ENCODE measurements at places on chromosomes 2 and 18.

- DNase-seq: no peak
These were observed 396.2 kb downstream of the ZNF516 start for GRCh38 chr18:76098674-76099411.

DNA sequence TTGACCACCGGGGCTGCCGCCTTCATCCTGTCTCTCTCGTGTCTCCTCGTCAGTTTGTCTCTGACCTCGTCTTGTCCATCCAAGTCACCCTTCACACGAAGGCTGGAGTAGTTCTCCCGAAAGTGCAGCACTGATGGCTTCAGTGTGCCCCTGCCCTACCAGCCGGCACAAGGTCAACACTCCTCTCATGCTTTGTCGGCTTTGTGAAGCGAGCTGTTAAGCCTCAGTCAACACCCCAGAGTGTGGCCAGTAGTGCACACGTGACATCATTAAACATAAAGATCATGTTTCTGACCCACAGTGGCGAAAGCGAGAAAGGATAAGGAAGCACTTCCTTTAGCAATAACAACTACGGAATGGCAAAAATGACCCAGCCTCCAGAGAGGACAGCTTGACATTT lies 23.2 kb downstream of the ACKR3 start:
- no peak for DNase-seq

DNA sequence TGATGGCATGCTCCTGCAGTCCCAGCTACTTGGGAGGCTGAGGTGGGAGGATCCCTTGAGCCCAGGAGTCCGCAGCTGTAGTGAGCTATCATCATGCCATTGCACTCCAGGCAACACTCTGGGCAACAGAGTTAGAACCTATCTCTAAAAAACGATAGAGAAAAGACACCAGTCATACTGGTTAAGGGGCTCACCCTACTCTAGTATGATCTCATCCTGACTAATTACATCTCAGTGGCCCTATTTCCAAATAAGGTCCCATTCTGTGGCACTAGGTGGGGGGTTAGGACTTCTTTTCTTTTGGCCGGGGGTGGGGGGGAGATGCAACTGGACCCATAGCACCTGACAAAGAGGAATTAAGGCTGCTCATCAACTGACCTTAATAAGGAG lies 163.2 kb upstream of the NCK2 start:
- DNase-seq: no peak

- DNase-seq: no peak
These were observed 33.3 kb upstream of the TMEM87B start for GRCh38 chr2:112021781-112022231.

- no peak for DNase-seq
These were observed 10.3 kb downstream of the NCK2 start for GRCh38 chr2:105754994-105755393.

GRCh38 chr18:68759308-68759707 lies 38.6 kb upstream of the CCDC102B start:
- no peak for DNase-seq

- no peak for DNase-seq
These were observed 180.6 kb upstream of the SH3BP4 start for GRCh38 chr2:234771176-234771575.

GRCh38 chr2:234404957-234405356 lies 91.9 kb downstream of the ARL4C start:
- DNase-seq: no peak

GRCh38 chr2:237345891-237346640 lies 67.9 kb downstream of the COL6A3 start:
- no peak for DNase-seq

DNA sequence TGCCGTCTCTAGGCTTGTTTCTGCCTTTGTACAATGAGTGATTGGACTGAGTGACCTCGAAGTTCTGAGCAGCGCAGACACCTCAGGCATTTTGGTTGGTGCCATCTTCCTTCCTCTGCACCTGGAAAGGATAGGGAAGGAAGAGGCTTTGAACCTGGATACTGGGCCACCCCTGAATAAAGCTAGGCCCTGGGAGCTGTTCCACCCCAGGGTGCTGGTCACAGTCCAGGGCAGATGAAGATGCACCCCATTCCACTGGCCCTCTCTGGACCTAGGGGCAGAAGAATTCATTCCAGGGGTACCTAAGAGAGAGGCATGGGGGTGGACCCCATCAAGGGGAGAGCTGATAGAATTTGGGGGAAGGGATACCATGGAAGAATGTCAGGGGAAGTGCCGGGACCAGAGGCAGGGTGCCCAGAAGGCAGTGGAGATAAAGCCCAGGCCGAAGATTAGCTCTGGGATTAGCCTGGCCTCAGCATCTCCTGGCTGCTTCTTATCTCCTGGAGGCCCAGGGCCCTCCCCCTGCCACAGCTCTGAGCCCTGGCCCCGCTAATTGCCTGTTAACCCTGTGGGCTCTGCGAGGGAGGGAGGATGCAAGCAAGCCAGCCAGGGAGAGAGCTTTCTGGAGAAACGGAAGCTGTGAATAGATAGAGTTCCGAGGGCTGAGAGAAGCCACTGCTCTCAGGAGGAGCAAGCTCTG lies 11.4 kb downstream of the ASIC4 start:
- DNase-seq: no peak

GRCh38 chr2:176491172-176491904 lies 222.1 kb downstream of the MTX2 start:
- DNase-seq: no peak

GRCh38 chr18:62876111-62876510 lies 160.8 kb downstream of the PHLPP1 start:
- DNase-seq: no peak

DNA sequence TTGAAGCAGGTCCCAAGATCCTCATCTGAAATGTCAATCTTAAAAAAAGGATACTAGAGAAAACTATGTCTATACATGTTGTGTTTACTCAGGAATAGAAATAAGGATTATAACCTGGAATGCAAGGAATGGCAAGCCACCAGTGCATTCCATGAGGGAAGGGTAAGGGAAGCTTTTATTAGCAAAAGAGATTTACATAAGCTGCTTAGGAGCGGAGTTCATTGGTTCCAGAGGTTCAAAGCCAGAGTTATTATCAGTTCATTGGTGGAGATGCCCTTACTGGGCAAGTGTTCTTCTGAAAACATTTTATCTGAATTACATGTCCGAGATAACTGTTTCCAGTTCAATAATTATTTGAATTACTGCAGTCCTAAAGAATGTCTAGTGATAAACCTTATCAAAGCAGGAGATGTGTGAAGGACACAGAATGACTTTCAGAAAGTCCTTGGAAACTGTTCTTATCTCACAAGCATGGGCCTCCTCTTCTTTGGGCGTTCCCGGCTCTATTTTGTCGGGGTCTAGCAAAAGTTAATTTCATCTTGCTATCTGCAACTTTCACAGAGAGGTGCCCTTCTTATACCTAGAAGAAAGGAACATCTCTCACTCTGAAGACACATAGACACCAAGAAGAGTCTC lies 23.5 kb downstream of the COMMD1 start:
- DNase-seq: no peak

DNA sequence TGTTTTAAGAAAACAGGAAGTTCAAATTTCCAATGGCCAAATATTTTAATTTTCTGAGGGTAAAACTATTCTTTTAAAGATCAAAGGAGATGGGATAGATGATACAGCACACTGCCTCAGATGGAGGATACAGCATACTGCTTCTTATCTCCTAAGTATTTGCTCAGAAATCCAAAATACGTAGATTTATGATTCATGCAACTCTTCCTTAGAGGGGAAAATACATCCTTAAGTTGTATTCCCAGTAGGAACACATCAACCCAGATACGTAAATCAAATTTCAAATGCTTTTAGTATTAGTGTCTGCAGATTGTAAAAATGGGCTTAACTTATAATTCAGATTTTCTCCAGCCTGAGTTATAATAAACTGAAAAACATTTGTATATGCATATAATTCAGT lies 235.2 kb downstream of the ZNF385B start:
- no peak for DNase-seq

DNA sequence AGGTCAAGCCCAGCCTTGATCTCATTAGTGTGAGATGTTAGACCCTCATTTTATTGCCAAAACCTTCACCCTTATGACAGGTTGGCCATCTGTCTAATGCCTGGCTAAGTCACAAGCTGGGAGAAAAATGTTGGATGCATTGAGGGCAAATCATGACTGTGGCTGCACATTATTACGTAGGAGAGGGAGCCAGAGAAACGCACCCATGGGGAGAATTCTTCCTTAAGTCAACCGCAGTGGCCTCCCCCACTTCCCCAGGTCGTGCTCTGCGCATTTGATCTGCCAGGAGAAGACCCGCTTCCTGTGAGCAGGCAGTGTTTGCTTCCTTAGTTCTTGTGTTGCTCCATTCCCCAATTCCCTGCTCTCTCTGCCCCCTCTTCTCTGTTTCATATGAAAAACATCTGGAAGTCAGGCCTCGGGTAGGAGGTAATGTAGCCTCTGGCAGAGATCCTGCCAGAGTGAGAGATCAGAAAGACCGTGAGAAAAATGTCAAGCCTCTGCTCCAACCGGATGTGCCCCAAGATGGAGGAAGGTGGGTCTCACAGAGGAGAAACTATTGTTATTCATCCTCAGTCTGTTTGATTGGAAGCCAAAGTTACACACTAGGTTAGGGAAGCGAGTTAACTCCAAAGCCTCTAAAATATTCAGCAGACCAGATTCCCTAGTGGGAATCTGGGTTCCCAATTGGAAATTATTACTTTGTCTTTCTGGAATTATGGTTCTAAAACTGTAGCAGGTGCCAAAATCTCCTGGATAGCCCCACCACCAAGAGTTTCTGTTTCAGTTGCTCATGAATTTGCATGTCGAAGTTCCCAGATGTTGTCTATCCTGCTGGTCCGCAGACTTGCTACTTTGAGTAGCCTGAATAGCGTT lies 144.3 kb upstream of the PELI1 start:
- DNase-seq: no peak

DNA sequence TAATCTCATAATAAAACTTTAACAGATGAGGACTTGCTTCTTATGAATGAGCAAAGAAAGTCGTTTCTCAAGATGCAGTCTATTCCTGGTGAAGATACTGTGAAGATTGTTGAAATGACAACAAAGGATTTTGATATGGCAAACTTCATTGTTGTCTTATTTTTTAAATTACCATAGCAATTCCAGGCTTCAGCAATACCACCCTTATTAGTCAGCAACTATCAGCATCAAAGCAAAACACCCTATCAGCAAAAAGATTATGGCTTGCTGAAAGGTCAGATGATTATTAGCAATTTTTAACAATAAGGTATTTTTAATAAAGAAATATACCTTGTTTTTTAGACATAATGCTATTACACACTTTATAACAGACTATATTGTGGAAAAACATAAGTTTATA lies 88.3 kb downstream of the COL5A2 start:
- no peak for DNase-seq

- DNase-seq: no peak
These were observed 87.9 kb downstream of the SEPTIN10 start for GRCh38 chr2:109525836-109526235.

DNA sequence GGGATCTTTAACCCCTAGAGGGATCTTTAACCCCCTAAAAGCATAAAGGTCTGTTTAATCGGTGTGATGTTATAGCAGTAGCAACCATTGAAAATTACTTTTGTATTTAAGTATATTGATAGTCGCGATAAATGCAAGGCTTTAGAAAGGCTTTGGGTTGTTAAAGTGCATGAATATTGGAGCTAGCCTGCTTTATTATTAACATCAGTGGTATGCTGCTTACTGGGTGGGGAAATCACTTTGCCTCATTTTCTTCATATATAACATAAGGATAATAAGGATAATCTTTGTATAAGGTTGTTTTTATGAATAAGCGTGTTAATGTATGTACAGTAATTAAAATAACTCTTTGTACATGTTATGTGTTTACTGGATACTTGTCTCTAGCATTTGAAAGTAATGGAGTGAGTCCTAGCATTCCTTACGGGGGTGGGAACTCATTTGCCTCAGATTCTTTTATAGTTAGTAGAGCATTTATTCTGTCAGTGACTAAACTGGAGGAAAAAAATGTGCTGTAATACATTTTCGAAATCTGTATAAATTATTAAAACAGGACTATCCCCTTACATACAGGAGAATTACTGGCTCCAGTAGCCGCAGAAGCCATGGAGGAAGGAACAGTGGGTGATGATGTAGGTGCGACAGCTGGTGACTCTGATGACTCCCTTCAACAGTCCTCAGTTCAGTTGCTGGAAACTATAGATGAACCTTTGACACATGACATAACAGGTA lies 122.2 kb downstream of the BIRC6 start:
- no peak for DNase-seq

DNA sequence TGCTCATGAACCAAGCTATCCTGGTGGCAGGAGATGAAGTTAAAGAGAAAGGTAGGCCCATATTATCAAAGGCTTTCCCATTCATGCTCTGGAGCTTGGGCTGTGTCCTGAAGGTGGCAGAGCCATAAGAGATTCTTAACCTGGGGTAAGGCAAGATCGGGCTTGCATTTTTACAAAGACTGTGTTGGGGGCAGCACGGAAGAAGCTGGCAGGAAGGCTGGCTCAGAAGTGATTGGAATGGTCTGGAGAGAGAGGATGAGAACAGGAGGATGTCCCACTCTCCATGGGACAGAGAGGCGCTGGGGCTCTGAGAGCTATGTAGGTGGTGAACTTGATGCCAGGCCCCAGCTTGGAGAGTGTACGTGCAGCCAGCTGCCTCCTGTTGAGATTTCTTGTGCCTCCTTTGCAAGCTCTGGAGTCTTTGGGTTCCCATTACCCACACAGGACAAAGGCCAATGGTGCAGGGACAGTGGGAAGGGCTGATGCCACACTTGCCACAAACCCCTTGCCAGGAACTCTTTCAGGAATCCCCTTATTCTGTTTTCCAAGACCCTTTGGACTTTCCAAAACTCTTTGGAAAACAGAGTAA lies 40.6 kb upstream of the FZD5 start:
- DNase-seq: no peak

GRCh38 chr18:49857708-49858107 lies 44.4 kb upstream of the ACAA2 start:
- no peak for DNase-seq

DNA sequence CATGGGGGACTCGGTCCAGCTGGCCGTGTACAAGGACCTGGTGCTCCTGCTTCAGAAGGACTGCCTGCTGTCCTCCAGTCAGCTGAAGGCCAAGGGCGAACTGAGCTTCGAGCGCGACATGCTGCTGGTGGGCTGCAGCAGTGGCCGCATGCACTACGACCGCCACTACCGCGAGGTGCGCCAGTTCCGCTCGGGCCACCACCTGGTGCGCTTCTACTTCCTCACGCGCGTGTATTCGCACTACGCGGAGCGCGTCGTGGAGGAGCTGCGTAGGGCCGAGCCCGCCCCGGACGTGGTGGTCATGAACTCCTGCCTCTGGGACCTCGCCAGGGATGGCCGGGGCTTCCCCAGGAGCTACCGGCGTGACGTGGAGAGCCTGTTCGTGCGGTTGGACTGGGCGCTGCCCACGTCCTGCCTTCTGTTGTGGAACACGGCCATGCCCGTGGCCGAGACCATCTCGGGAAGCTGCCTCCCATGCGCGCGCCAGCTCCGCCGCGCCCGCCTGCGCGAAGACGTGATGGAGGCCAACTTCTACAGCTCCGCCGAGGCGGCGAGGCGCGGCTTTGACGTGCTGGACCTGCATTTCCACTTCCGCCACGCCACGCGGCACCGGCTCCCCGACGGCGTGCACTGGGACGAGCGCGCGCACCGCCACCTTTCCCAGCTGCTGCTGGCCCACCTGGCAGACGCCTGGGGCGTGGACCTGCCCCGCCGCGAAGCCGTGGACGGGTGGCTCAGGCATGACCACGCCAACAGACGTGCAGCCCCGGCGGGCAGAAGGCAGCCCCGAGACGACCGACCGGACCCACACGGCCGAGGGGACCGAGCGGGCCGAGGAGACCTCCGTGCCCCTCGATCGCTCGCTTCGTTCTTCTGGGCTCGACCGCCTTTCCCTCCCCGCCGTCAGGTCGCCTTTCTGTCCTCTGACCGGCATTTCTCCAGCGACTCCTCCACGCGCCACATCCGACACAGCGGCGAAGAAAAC lies 293.9 kb upstream of the ERBB4 start:
- no peak for DNase-seq

GRCh38 chr18:62739911-62740310 lies 24.6 kb downstream of the PHLPP1 start:
- DNase-seq: no peak
